Stimulated activated CD4-positive, alpha-beta T cell treated with anti-CD3 and anti-CD28 coated beads, Interleukin-2, amount 100 ng/mL, for 24 hours (primary cell): ENCODE measurements at places on chromosomes 11 and 22.
A peak's percentile ranks its signal among the peaks of the same experiment; 100 is the strongest.

GRCh38 chr11:120867531-120867930, 156.4 kb upstream of the TBCEL start:
- no peak for DNase-seq

DNA sequence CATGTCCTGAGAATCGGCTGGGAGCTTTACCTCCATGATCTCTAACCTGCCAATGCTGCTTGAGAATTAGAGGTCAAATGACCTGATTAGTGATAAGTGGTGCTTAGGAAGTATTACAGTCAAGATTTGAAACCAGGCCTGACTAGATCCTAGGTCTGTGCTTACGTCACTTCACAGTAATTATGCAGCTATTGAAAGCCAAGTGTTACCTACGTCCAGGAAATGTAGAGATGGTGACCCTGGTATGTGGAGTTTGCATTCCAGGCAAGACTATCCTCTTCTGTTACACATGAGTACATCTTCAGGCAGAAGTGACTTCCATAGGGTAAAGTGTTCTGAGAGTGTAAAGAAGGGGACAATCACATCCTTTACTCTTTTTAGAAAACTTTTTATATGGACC, 530.4 kb upstream of the TENM4 start:
- no peak for DNase-seq

DNA sequence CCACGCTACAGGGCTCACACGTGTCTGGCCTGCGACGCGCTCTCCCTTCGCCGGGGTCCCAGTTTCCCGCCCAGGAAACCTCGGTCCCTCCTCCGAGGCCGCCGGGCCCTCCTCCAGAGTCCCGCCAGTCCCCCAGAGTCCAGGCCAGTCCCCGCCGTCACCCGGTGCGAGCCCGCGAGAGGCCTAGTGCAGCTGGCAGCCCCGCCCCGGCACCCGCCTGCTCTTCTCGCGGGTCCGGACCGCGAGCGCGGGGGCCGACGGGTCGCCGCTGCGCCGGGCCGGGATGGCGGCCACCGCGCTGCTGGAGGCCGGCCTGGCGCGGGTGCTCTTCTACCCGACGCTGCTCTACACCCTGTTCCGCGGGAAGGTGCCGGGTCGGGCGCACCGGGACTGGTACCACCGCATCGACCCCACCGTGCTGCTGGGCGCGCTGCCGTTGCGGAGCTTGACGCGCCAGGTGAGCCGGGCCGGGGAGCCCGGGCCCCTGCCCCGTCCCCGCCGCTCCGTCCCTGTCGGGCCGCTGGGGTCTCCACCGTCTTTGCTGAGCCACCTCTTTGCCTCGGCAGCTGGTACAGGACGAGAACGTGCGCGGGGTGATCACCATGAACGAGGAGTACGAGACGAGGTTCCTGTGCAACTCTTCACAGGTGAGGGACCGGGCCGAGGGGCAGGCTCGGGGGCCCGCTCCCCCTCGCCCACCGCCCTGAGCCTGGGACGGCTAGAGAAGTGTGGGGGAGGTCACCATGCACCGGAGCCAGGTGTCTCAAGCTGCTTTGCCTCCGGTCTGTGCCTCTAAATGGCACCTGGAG, at the start of gene PTPMT1:
TSS of gene PTPMT1 (plus strand) at position 260 of the 809 bp plus-strand sequence. CDS start at position 284, 24 bp downstream.
- peak; percentile 77 for DNase-seq

DNA sequence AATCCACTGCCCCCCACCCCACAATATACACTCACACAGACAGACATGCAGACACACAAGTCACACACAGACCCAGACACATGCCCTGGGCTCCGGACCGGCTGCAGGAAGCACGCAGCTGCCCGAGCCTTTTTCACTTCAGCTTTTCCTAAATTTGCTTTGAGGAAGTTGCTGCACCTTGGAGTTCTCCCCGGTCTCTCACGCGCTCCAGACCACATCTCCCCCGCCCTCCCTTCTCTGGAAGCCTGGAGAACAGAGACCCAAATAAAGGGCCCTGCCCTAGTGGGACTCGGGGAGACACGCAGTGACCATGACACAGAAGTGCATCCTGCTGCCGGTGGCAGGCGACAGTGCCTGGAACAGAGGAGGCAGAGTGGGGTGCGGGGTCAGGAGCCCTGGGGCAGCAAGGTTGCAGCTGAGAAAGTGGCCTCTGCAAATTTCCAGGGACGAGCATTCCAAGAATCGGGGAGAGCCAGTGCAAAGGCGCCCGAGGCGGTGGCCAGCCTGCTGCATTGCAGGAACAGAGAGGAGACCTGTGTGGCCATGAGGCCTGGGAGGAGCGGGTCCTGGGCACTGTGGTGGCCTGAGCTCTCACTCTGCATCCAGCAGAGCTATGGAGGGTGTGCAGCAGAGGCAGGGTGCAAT, 19.1 kb downstream of the RPL3 start:
- no peak for DNase-seq

- peak; percentile 14 for DNase-seq
Observed at GRCh38 chr11:2299773-2300172, 1.9 kb downstream of the C11orf21 start.

DNA sequence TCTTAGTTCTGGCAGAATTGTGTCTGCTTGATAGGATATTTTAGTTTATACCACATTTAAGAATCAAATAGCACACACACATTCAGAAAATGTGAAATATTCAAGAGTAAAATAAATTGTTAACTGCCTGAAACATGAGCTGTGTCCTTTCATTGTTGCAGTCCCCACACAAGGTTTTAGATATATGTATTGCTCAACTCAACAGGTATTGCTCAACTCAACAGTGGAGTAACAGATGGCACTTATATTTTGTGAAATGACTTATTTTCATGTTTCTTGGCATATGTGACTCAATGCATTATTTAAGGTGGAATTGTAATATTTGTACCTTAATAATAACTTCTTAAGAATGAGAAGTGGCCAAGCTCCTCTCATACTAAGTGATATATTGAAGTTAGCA, 760.3 kb downstream of the CNTN5 start:
- DNase-seq, result no peak

DNA sequence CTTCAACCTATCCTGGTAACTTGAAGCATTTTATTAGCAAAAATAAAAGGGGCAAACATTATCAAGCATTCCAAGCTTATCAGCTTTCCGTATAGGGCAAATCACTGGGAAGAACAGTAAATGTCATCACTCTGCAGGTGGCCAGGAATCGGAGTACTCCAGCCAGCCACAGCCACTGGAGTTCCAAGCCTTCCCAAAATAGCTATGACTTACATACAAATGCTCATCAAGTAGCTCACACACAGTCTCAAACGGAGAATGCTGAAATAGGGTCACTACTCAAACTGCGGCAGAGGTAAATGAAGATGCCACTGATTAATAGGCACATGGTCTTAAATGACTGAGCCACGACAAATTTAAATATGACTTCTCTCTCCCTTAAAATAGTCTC, 2.1 kb downstream of the USP28 start:
- DNase-seq, result no peak
